ENCODE measurements at places on chromosomes 2 and 18.

DNA sequence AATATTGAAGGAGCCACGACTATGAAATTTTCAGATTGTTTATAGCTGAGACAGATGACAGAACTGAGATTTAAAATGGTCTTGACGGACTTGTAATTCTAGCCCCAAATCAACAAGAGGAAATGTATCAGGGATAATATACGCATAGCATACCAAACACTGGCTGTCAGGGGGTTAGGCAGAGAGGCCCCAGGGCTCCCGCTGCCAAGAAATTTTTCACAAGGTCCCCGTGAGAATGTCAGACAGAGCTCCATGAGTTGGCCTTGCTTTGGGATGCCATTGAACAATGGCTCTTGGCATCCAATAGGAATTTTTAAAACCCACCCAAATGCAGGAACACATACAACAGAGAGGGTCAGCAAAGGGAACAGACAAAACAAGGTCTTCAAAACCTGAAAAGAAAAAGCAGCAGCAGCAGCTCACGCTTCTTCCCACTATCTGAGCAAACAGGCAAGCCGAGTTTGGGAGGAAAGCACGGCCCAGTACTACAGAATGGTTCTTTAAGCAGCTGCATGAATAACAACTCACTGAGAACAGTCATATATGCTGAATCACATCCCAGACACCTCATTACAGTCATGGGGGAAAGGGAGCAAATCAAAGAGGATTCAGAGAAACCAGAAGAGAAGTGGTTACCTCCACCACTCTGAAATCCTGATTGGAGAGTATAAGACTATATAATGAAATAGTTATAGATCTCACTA lies 445.6 kb downstream of the RND3 start:
- peak; percentile 11 for DNase-seq

- DNase-seq: peak; percentile 54
These were observed 59.4 kb upstream of the MSTN start for GRCh38 chr2:190121971-190122370.

DNA sequence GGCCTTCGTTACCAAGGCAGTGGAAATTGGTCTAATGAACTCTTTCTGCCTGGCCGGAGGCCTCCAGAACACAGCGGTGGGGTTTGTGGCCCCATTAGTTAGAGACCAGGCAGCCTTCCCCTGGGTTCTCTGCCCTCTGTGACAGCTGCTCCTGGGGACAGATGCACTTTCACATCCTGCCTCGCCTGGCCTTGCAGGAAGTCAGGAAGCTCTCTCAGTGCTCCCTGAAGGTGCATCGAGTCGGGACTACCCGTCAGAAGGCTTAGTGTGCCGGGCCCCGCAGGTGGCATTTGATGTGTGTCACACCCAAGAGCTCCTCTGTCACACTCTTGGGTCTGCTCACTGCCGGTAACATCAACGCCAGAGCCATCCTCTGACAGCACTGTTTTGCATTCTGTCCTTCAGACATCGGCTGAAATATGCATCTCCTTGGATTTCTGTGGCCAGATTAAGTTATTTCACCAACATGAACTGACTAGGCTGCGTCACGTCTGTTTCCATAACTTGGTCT lies 158.3 kb downstream of the LDLRAD4 start:
- DNase-seq: no peak

- no peak for DNase-seq
These were observed 81.3 kb downstream of the CRACDL start for GRCh38 chr2:98854682-98855081.

Measured in fibroblast of the aortic adventitia (primary cell).